Hematopoietic multipotent progenitor cell (in vitro differentiated cells): ENCODE measurements at places on chromosomes 5 and 9. TPM values are rescaled to one million over a fixed set of nuclear protein-coding genes. Genes with fewer than 3 reads are reported as not detected.

GRCh38 chr9:99677281-99677680 is 144.4 kb upstream of the NR4A3 start:
- DNase-seq: no peak

DNA sequence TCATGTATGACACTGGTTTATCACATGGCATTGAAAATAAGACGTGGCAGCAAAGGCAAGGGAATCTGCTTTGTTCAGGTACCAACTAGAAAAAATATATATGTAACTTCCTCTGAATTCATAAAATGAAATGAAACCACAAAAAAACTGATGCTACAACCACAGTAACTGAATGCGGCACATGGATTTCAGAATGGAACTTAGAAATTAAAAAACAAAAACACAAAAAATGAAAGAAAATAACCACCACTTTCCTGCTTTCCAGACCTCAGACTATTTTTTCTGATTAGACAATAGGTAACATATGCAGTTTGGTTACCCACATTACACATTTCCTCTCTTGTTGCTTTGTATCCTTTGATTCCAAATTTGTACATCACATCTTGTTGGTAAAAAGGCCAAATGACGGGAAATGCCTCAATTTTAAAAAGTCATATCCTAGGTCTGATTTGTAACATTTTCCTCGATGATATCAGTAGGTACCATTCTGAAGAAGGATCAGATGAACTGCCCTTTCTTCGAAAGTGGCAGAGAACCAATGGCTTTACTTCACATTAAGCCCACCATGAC is 18.1 kb upstream of the PDCL start:
- DNase-seq: no peak

DNA sequence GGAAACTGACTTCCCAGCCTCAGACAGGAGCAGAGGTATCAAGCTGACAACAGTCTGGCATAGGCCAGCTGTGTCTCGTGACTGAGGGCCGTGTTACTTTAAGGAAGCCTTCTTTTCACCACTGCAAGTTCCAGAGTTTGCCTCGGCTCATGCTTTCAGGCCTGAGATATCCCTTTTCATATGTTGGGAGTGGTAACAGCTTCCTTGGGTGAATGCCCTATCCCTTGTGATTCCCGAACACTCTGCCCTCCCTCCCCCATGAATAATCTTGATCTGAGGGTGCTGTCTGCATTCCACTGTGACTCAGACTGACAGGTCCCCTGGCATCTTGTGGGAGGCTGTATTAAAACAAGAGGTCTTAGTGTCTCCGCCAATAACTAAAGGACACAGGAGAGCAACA is 49.7 kb upstream of the ARL15 start:
- no peak for DNase-seq

- no peak for DNase-seq
Observed at GRCh38 chr5:156920042-156920860, 42.8 kb downstream of the TIMD4 start.

DNA sequence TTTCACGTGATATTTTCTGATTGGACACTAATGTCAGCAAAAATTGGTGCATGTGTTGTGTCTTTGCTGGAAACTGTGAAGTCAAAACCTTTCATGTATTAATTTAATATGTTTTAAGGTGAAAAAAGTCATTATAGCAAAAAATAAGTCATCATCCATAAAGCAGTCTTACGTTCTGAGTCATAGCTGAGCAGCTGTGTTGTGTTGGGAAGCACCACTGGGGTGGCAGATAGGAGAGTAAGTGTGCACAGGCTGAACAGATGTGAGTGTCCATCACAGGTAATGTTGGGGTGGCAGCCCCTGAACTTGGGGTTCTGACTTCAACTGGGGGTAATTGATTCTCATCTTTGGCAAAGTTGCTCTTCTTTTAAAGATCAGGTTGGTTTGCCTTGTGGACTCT is 156.8 kb downstream of the NXNL2 start:
- DNase-seq: no peak

GRCh38 chr9:3828495-3828894 is 302.7 kb upstream of the RFX3 start:
- DNase-seq: no peak

DNA sequence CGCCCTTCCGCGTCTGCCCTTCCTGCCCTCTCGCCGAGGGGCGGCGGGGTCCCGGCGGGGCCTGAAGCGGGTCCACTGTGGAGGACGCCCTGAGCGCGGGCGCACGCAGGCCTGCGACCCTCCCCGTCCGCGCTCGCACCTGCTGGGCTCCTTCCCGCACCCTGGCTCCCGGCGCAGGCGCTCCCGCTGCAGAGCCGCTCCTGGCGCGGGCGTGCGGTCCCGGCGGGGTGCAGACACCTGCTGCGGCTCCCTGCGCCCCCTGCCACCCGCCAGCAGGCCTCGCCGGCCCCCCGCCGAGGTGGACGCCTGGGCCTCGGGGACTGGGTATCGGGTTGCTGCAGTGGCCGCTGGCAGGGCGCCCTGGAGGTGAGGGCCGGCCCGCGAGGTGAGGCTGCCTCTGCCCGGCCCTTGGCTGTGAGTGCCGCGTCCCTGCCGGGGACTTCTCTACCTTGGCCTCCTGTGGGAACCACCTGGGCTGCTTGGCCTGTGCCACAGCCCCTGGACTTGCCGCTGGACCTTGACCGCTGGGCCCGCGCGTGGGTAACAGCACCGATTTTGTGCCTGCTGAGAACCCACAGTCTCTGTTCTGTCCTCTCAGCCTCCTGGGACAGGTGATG is 627 bp downstream of the ARRDC1 start:
- DNase-seq: no peak

DNA sequence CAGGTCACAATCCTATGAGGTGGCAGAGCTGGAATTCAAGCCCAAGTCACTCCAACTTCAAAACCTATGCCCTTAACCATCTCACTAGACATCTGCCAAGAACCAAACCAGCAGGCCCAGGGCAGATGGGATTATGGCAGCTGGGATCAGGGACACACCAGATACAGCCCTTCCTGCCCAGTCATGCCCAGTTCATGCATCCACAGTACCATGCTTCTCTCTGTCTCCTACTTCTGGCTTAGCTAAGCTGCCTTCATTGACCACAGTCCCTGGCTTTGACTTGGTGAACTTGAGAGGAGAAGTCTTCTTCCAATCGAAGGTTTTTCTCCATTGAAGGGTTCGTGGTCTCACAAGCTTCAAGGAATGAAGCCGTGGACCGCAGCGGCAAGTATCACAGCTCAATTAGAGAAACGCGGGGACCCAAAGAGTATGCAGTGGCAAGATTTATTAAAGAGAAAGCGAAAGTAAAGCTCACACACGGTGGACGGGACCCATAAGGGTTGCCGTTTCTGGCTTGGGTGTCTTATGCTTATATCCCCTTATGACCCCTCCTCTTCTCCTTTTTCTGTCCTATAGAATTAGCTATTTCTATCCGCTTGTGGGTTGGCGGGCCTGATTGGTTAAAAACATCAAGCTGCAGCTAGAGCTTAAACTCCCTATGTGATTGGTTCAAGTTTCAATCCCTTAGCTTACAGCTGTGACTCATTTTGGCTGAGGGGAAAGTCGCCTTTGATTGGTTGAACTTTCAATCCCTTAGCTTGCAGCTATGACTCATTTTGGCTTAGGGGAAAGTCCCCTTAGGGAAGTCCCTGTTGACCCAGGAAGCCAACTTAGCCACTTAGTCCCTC is 101.2 kb downstream of the TRIM36 start:
- DNase-seq: peak; percentile 41

DNA sequence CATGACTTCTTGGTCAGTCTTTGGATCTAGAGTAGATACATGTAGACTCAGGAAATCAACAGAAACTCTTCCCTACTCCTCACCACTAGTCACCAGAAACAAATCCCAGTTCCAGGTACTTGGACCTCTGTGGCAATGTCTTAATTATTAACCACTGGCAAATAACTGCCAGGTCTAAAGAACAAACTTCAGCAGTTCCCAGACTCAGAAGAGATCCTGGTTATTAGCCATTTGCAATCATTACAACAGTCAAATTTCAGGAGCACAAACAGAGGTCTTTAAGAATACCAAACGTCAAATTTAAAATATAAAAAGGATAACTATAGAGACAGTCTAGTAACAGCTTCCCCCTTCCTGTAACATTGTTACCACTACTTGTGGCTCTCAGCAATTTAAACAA is 10.2 kb downstream of the DIAPH1 start:
- DNase-seq: no peak

- no peak for DNase-seq
Observed at GRCh38 chr9:34636791-34637355, 714 bp downstream of the SIGMAR1 start.

GRCh38 chr5:33023649-33024048 is 312.5 kb downstream of the NPR3 start:
- no peak for DNase-seq

- DNase-seq: no peak
Observed at GRCh38 chr5:52743970-52744369, 43.7 kb upstream of the ITGA1 start.

DNA sequence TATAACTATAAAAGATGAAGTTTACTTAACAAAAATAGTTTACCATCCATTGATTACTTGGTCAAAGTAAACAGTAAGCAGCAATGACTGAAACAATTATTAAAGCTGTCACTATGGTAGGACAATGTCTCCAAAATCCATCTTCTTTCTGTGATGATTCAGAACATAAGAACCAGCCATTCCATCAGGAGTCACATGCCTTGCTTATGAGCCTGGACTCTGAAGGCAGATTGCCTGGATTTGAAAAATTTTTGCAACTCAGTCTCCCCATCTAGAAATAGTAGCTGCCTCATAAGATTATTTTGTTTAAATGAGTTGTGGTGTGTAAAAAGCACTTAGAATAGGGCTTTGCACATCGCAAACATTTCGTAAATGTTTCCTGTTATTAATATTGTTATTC is 136.2 kb downstream of the LIFR start:
- no peak for DNase-seq

DNA sequence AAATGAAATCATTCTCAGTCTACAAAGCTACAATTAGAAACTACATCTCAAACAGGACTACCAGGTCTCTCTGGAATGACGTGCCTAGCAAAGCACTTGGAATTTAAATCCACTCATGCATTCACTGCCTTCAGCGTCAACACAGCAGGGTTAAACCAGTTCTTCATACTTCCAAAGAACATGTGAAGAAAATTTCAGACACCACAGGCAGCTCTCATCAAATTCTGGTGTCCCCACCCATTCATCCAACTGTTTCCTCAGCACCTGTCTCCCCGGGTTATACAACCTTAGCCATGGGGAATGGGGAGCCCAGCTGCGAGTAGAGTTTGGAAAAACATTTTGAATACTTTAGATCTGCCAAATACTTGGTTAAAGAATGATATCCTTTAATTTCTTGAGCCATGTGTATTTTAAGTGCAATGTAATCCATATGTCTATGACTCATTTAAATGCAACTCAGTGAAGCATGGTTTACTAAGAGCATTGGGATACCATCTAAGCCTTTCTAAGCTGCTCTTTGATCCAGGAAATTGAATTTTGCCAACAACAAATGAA is 17.5 kb downstream of the ADAM19 start:
- no peak for DNase-seq

- no peak for DNase-seq
Observed at GRCh38 chr5:99621772-99622681, 693.2 kb upstream of the CHD1 start.

GRCh38 chr9:105390871-105391270 is 57.0 kb upstream of the FSD1L start:
- DNase-seq: no peak

GRCh38 chr9:120713257-120714087 is 798 bp downstream of the MEGF9 start:
- DNase-seq: no peak

DNA sequence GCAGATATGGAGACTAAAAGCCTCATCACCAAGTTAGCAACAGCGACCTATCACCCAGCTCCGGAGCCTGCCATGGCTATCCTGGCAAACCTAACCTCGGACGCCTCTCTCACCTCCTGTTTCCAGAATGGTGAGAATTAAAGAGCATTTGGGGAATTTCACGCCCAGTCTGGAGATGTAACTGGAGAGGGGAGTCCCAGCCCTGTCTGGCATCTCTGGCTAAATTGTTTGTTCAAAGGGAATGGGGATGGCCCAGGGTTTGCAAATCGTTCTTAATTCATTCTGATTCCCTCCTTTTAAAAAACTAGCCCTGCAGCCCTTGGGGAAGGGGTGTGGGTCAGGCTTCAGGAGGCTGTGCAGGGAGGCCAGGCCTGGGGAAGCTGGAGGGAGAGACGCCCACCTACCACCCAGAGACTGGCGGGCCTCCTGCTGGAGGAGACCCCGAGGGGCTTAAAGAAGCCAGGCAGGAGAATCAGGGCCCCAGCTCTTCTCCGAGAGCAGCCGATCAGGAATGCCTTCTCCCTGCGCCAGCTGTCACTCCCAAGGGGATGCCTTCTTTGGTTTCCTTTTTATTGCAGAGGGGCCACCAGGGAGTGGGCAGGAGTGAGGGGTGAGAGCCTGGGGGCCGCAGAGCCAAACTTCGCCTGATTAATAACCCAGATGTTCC is 964 bp upstream of the COL5A1 start:
- no peak for DNase-seq

DNA sequence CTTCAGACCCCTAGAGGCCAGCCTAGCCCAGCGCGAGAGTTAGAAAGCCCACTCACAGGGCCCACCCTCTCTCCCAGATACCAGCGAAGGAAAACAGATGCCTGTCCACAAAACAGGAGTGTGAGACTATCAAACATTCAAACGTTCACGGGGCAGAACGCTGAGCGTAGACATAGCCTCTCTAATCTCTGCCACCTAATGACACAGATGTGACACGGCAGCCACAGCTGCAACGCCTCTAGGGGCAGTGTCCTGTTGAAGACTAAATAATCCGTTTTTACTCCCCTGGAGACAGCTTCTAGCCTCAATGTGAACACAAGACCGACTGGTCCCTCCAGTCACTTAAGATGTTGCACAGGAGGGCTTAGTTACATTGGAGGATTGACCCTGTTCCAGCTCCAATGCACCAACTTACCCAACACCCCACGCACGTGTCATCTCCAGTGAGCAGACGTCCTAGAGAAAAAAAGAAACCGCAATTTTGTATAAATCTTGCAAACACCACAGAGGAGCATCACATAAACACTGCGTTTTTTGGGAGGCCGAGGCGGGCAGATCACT is 14.3 kb downstream of the DIPK1B start:
- peak; percentile 70 for DNase-seq

- no peak for DNase-seq
Observed at GRCh38 chr5:53820119-53820801, 259.8 kb downstream of the NDUFS4 start.

GRCh38 chr5:149666212-149666852 is 63.8 kb upstream of the PPARGC1B start:
- no peak for DNase-seq

DNA sequence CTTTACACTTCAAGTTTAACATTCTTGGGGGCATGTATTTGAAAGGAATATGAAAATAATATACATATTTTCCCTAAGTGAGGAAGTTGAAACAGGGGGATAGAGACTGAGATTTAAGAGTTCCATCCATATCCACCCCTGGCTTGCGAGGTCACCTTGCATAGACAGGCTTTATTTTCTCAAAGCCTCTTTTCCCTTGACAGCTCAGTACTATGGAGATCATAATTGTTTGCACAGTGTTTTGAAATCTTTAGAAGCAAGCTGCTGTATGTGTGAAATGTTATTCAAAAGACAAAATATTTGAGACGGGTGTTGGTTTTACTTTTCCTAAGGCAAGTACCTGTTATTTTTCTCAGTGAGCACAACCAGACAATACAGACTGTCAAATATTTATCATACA is 163.1 kb downstream of the LRRC70 start:
- no peak for DNase-seq

The OMD gene
- total RNA-seq: not detected

The KCNV2 gene
- total RNA-seq: under 0.01 TPM

The ECM2 gene
- not detected for total RNA-seq

The PDCD1LG2 gene
- under 0.01 TPM for total RNA-seq

The ADAMTSL1 gene
- under 0.01 TPM for total RNA-seq

The SERF1B gene
- 21.5 TPM for total RNA-seq

The PSMB7 gene
- 143 TPM for total RNA-seq

The HDHD3 gene
- 48.5 TPM for total RNA-seq

The PPP3R2 gene
- total RNA-seq: not detected
